Heart left ventricle (tissue), 16 donors: ENCODE measurements at places on chromosomes 6 and 20. TPM values are rescaled to one million over a fixed set of nuclear protein-coding genes. Genes with fewer than 3 reads are reported as not detected.

The SEL1L2 gene
- total RNA-seq: 0.90 TPM

DNA sequence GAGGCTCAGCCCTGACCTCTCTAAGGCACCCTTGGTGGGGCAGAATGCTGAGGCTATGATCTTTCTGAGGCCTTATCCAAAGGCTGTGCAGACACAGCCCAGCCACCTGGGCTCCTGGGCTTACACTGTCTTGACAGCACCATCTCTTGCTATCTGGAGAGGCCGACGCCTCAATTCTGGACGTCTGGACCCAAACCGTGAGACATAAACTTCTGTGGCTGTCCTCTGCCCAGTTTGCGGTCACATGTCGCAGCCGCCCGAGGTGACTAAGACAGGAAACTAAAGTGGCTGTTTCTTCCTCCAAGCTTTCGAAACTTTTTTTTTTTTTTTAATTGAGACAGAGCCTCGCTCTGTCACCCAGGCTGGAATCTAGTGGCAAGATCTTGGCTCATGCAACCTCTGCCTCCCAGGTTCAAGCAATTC, 49.3 kb downstream of the PRR18 start:
- H3K36me3 ChIP-seq: no peaks in the 10 kb centered on the region
- H3K4me1 ChIP-seq: peaks cover 35% of the 10 kb centered on the region
- no peak for DNase-seq

GRCh38 chr6:20827798-20828197, 293.5 kb downstream of the CDKAL1 start:
- H3K27me3 ChIP-seq: no peaks in the 10 kb centered on the region
- no peak overlapping the region for H3K4me3 ChIP-seq
- no peak overlapping the region for H3K27ac ChIP-seq

The TP53TG5 gene
- total RNA-seq: 0.76 TPM

GRCh38 chr6:132161283-132161682, 210.1 kb upstream of the CCN2 start:
- no peak overlapping the region for H3K4me3 ChIP-seq
- H3K27ac ChIP-seq: no peak overlapping the region
- no peaks in the 10 kb centered on the region for H3K36me3 ChIP-seq
- H3K4me1 ChIP-seq: no peaks in the 10 kb centered on the region

DNA sequence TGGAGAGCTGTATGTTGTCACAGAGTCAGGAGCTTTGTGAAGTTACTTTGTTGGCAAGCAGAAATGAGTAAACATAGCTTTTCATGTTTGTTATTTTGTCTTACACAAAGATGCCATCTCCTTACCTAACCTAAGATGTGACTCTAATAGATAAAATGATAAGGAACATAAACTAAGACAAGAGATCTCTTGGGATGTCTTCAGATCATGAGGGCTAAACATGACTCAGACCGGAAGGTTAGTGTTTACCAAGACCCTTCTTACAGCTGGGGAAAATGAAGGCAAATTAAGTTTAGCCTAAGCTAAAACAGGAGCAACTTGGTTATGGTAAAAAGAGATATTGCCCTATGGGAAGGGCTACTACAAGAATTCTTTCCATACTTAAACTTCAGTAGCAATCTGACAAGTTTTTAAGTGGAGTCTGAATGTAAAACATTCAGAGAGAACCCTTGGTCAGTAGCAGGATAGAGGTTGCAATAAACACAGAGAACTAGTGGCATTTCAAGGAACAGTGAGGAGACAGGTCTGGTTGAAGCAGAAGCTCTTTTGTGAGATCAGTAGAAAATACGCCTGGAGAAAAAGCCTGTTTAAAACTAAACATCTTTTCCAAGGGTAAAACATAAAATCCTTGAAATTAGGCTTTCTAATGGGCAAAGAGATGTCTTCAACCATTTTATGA, 29.9 kb downstream of the SGK1 start:
- H3K4me3 ChIP-seq: no peak overlapping the region
- peak overlapping the region; percentile 36 for H3K27ac ChIP-seq
- H3K4me1 ChIP-seq: peaks cover 12% of the 10 kb centered on the region
- DNase-seq: no peak
- no peaks in the 10 kb centered on the region for H3K36me3 ChIP-seq
- no peaks in the 10 kb centered on the region for H3K27me3 ChIP-seq

The CALHM4 gene
- total RNA-seq: not detected
